ENCODE measurements at places on chromosomes 2 and 18.

DNA sequence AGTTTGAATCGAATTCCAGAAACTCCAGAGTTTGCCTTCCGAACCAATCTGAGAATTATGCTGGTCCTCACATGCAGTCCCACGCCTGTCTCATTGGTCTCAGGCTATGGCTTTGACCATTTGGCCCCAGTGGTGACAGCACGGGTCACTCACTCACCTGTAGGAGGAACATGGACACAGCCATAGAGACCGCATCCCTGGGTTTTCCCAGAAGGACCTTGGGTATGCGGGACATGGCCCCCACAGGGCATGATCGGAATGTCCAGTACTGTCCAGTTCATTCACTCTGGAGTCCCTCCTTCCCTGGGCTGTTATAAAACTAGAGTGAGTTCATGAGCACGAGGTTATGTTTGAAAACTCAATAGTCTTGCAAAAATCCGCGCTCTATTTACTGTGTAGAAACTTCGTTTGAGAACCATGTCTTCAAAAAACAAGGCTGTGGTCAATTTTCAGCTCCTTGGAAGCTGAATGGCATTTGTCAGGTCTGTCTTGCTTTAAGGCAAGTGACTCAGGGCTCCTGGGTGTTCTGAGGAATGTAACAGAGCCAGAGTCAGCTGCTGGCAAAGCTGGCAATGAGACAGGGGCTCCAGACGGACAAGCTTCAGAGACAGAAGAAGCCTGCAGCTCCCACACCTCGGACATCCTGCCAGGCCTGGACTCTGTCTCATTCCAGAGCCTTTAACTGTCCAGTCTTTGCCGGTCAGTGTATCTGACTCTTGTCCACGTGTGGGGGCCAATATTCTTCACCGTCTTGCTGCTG is 86.7 kb upstream of the TMEM18 start:
- no peak for ATAC-seq

- no peak for ATAC-seq
Measured at GRCh38 chr2:134216152-134216829, 37.6 kb upstream of the MGAT5 start.

DNA sequence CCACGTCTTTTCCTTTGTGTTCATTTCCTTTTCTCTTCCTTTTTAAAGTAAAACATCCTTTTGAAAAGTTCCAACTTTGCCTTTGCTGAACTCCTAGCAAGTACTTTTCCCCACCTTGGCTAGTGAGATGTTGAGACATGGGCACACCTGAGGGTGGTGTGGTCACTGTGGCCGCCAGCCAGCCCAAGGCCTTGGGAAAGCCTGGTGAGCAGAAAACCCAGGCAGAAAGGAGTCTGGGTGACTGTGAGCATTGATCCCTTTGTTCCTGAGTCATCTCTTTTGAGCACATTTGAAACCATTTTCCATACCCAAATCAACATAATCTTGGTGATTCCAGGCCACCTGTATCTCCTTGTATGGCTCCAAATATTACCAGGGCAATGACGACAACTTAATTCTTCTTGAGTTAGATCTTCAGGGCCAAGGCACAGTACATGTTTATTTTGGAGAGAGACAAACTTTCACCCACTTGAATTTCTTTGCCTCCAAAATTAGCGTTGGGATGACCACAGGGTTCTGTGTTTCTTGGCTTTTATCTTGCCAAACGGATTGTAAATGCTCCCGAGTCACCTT is 14.5 kb downstream of the EPAS1 start:
- ATAC-seq, result no peak

GRCh38 chr2:238551091-238551490 is 124.4 kb downstream of the ASB1 start:
- no peak for ATAC-seq

DNA sequence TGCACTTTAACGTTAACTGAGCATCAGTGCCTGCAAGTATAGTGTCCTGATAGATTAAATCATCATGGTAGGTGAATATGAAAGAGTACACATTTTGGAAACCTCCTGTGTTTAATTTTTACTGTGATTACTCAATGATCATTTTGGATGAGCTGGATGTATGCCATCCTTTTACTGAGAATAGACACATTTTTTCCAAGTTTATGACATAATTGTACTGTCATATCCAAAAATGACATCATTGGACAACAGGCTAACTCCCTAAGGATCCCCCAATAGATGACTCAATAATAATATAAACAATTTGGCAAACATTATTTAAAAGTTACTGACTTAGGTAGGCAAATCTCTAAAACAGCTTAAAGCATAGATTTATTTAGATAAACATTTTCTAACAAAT is 410.8 kb upstream of the REG3G start:
- ATAC-seq, result no peak

- no peak for ATAC-seq
Measured at GRCh38 chr2:203775684-203776083, 69.2 kb downstream of the CD28 start.

GRCh38 chr2:236984046-236984445 is 101.6 kb upstream of the COPS8 start:
- no peak for ATAC-seq

DNA sequence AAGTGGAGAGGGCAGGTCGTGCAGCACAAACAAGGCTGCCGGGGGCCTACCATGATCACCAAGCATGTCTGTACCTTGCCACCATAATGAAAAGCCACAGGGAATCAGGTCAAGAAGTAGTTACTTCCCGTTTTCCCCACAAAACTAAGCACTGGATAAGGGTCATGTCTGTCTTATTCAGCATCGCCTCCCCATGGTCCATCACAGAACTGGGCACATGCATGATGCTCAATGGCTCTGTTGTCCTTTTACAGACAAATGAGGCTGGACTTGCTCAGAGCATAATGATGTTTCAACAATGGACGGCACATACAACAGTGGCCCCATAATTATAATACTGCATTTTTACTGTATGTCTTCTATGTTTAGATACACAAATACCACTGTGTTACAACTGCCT is 27.5 kb downstream of the REEP1 start:
- ATAC-seq, result no peak

DNA sequence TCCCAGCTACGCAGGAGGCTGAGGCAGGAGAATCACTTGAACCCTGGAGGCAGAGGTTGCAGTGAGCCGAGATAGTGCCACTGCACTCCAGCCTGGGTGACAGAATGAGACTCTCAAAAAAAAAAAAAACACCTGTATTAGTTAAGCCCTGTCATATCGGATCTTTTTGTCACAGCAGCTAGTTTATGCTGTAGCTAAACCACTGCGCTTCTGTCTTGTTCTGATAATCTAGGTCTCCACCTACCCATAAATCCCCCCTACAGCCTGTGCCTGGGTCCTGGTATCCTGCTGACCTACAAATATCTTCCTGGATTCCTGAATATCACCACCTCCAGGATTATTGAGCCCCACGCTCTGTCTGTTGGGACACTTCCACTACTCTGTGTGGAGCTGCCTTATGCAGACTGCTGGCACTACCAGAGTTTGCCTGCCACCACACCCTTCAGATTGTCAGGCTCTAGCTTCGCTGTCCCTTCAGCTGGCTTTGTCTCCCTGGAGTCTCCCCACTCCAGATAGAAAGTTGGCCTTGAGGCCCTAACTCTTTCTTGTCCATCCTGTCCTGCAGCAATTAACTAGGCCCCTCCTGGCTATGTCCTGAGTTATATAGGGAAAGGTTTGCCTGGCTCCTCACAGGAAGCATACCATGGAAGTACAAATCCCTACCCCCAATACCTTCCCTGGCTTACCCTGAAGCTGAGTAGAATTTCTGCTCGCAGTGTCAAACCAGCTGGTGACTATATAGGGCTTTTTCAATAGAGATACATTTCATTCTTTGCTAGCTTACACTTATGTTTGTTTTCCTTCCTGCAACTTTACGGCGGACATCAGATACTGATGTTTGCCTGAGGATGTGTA is 136.0 kb upstream of the SERTAD2 start:
- no peak for ATAC-seq

- no peak for ATAC-seq
Measured at GRCh38 chr2:147980940-147981528, 39.5 kb downstream of the ORC4 start.

DNA sequence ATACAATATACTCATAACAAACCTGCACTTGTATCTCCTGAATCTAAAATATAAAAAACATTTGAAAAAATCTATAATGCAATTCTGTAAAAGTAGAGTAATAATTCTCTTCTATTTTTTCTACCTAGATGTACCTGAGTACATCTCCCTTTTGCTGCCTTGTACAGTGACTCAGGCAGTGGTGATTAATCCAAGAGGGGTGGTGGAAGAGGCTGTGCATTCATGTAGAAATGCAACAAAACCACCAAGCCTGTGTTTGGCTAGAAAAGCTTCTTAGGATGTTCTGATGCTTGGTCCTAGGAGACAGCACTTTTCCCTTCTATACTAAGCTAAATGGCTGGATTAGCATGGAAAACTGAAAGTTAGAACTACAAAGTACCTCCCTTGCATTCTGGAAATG is 245.8 kb downstream of the DPP10 start:
- ATAC-seq, result no peak

DNA sequence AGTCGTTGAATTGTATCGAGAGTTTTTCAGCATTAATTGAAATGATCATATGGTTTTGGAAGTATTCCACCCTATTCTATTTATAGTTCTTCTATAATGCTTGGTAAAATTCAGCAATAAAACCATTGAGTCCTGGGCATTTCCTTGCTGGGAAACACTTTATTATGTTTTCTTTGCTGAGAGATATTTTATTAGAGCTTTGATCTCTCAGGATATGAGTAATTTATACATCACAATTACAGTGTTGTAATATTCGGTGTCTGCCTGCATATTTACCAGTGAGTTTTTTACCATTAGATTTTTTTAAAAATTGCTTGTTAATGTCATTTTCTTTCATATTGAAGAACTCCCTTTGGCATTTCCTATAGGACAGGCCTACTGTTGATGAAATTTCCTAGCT is 402.7 kb upstream of the FSIP2 start:
- ATAC-seq, result no peak

GRCh38 chr2:26916128-26916692 is 54.2 kb upstream of the MAPRE3 start:
- no peak for ATAC-seq

DNA sequence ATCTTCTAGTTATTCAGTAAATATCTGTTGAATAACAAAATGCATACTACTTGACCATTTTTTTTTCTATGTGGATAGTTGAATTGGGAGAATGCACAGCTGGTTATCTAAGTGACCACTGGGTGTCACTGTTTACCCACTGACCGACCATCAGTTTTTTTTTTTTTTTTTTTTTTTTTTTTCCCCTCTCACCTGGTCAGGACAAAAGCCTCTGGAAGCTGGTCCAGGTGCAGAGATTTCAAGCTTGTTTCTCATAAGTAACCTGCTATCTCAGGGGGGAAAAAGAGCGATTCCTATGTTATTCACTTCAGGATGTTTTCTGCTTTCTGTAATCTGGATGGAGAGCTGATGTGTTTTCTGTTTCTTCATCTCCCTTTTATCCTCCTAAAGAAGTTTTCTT is 256.0 kb downstream of the DCDC2C start:
- ATAC-seq, result no peak
